ENCODE measurements at places on chromosomes 5 and 9. TPM values are rescaled to one million over a fixed set of nuclear protein-coding genes. Genes with fewer than 3 reads are reported as not detected.

- no peaks in the 10 kb centered on the region for H3K27me3 ChIP-seq
- no peak overlapping the region for H3K27ac ChIP-seq
- H3K4me1 ChIP-seq: no peaks in the 10 kb centered on the region
- peaks cover 9% of the 10 kb centered on the region for H3K36me3 ChIP-seq
Observed at GRCh38 chr5:98904780-98905179, 24.0 kb downstream of the CHD1 start.

DNA sequence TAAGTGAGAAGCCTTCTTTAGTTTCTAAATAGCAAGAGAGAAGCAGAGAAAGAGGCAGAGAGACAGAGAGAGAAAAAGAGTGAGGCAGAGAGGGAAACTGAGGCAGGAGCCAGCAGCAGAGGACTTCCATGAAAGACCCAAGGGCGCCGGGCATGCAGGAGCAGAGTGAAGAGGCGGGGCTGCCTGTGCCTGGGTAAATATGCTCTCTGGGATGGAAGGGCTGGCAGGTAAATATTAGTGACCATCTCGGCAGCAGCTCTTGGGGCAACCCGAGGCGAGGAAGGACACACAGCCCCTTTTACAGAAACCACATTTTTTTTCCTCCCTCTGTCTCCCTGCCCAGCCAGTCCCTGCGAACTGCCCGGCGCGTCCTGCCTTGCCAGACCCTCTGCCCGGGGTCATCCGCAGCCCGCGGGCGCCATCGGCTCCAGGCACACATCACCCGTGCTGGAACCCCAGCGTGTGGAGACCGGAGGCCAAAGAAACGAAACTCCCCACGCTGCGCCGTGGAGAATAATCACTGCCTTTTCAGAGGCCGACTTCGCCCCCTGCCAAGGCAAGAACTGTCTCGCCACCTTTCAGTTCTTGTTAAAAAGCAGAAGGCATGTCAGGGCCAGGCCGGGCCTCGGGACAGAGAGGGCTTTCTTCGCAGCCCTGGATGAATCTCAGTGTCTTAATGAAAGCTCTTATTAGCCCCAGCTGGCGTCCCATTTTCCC, 61.3 kb downstream of the BOD1 start:
- H3K4me1 ChIP-seq: no peaks in the 10 kb centered on the region
- H3K4me3 ChIP-seq: no peak overlapping the region
- H3K27ac ChIP-seq: no peak overlapping the region
- no peak for DNase-seq
- H3K36me3 ChIP-seq: no peaks in the 10 kb centered on the region
- H3K27me3 ChIP-seq: peaks cover 4% of the 10 kb centered on the region

GRCh38 chr5:72451741-72452505, 55.3 kb downstream of the ZNF366 start:
- DNase-seq: no peak
- H3K4me1 ChIP-seq: peaks cover 14% of the 10 kb centered on the region
- no peaks in the 10 kb centered on the region for H3K36me3 ChIP-seq
- H3K4me3 ChIP-seq: no peak overlapping the region

Gene PCA3
- 0.72 TPM for polyA plus RNA-seq

Gene PIGO
- 16.0 TPM for polyA plus RNA-seq
